ENCODE measurements at places on chromosomes 5 and 9.

DNA sequence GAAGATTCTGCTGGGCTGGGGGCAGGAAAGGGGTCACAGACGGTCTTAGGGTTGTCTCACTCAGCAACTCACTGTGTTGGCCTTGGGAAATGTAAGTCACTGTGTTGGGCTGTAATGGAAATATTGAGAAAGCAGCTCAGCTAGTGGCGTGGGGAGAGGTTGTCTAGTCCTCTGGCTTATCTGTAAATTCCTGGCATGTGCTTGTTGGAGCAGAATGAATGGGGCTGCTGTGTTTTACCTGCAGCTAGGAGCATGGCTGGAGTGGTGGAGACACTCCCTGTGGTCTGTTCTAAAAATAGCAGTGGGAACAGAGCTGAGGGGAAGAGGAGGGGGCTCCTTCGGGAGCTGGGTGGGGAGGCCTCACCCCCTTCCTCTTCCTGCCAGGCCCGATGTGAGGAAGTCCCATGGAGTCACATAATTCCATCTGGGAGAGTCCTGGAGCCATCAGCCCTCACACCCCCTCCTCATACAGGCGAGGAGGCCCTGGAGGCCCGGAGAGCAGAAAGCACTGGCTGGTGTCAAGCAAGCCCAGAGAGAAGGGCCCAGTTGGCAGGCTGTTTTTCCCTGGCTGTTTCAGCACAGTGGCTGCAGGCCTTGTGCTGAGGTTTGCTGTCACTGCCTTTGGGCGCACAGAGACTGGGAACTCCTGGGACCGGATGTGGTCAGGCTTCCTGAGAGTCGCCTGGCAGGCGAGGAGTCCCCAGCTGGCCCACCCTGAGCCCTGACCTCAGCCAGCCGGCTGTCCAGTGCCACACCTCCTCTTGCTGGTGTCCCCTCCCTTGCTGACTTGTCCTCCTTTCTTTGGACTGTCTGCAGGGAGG is 84.9 kb downstream of the RGS3 start:
- DNase-seq, result no peak

DNA sequence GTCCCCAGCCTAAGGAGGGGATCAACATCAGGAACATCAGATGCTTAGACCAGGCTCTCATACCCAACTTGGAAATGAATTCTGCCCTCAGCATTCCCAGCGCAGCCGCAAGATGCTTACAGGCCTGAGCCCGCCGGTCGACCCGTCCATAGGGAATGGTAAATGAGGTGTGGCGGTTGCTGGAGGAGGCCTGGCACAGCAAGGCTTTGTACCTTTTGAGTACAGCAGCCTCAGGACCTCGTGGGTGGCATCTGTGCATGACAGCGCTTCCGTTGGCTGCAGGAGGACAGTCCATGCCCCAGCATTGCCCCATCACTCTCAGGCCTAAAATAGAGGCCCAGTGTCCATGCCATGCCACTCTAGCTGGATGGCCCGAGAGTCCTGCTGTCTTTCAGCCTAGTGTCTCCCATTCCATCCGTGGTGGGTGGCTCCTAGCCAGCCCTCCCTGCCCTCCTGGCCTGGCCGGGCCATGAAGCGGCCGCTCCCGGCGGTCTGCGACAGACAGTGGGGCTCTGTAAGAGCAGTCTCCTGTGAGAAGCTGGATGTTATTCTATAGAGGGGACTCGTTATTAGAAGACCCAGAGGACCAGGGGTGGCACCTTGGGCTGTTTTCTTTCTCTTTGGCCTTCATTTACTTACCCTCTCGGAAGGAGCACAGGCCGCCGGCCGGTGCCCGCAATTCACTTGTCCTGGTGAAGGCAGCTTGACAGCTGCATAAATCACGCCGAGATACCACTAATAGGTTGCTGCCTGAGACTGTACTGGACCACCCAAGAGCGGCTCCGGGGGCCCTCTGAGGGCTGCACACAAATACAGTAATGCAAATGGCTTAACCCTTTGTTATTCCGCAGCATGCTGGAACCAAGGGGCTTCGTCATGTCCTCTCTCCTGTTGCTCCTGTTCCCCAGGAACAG is 223.5 kb upstream of the TUT7 start:
- no peak for DNase-seq

GRCh38 chr9:126020836-126021235 is 273.7 kb downstream of the PBX3 start:
- DNase-seq, result no peak

- no peak for DNase-seq
Observed at GRCh38 chr5:177339107-177339638, 12.3 kb downstream of the LMAN2 start.

DNA sequence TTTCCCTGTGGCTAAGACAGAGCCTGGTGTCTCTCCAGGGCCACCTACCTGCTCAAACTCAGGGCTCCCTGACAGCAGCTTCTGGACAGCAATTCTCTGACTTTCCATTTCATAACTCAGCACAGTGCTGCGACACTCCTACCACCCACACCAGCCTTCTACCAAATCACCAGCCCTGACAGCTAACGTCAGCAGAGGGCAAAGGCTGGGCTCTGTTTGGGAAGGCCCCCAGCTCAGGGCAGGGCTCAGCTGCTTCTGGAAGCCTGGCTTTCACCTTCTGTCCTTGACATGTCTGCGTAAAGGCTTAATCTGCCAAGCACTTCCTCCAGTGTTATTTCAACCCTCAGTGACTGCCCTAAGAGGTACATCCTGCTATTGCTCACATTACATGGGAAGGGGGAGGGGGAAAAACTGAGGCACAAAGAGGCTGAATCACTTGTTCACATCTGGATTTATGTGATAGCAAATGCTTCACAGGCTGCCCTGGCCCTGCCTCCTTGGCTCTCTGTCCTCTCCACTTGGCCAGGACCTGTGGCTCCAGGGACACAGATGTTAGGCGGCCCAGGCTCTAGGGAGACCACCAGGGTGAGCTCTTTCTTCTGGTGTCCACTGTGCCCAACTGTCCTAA is 102.5 kb upstream of the PANK3 start:
- DNase-seq, result no peak

- no peak for DNase-seq
Observed at GRCh38 chr9:12595400-12595799, 97.8 kb upstream of the TYRP1 start.

DNA sequence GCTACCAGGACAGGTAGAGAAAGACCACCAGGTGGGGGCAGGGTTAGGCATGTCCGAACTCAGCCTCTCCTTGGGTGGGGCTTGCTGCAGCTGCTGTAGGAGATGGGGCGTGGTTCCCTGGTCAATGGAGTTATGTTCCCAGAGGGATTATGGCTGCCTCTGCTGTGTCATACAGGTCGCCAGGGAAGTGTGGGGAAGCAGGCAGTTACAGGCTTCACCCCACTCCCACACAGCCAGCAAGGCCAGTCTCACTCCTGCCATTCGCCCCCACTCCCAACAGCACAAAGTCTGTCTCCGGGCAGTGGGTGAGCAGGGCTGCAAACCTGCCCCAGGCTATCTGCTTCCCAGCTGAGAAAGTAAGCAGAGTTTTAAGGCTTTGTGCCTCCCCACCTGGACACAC is 20.0 kb upstream of the CEP72 start:
- DNase-seq, result no peak

DNA sequence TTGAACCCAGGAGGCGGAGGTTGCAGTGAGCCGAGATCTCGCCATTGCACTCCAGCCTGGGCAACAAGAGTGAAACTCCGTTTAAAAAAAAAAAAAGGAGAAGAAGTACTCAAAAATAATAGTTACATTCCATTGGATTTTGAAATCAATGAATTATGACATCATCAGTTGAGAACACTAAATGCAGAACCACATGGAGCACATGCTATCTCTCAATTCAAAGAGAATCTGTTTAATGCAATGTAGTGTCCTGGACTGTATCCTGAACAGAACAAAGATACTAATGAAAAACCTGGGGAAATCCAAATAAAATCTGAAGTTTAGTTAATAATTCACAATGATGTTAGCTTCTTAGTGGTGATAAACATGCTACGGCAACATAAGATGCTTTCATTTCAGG is 20.3 kb downstream of the CDC14B start:
- DNase-seq, result no peak

DNA sequence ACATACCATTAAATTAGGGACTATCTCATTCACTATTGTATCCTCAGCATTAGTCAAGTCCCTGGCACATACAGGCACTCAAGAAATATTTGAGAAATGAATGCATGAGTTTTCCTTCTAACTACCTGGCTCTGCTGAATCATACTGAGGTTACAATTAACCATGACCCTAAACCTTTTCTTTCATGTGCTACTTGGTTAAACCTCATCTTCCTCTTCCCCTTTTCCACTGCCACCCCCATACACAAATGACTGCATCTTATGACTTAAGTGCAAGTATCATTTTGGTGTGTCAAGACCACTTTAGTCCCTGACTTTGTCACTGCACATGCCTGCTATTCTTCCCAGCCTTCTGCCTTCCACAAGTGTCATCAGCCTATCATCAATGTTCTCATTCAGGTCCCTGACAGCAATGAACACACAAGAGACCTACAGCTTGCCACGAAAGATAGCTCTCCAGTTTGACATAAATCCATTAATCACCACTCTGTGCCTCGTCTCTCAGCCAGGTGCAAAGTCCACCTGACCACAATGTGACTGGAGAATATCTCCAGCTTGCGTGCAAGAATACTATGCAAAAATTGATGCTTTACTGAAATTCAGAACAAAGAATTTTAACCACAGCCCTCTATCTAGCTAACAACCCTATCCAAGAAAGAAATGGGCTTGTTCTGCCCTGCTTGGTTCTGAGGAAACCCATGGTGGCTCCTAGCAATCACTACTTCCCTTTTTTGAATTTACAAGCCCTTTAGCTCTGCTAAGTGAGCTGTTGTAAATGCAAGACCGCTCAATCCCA is 74.5 kb downstream of the MAPKAP1 start:
- no peak for DNase-seq

DNA sequence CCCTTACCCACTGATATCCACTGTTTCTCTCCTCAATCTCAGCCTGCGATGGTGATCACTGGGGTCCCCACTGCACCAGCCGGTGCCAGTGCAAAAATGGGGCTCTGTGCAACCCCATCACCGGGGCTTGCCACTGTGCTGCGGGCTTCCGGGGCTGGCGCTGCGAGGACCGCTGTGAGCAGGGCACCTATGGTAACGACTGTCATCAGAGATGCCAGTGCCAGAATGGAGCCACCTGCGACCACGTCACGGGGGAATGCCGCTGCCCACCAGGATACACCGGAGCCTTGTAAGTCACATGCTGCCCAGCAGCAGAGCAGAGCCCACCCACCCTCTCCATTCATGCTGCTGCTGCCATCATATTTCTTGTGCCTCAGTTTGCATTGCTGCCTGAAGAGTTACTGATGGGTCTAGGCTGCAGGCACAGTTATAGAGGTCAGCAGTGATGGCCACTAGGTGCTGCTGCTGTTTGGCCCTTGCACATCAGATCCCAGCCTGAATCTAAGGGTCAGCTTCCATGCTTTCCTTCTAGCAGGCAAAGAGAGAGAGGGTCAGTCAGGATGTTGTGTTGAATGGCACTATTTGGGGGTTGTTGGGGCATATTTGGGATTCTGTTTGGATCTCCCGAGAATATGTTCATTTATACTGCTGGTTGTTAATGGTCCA is 106.0 kb downstream of the MEGF10 start:
- DNase-seq, result no peak

DNA sequence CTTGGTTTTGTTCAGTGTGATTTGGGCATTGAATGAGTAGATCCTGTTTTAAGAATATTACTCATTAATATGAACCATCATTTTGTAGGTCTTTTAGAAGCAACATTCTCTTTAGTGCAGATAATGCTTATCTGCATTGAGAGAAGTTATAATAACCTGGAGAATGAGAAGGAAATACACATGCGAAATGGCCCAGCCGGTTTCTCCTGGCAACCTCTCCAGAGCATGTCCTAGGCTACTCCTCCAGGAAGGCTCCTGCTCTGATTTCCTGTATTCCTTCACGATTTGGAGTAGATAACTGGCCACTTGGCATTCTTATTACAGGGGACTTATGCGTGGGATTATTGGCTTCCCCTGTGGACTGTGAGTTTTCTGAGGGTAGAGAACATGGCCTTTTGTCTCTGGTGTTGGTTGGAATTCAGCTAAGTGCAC is 12.6 kb downstream of the DAPK1 start:
- DNase-seq, result no peak

GRCh38 chr9:74644023-74644422 is 146.9 kb downstream of the RORB start:
- DNase-seq, result no peak

GRCh38 chr5:78016863-78017529 is 240.9 kb upstream of the TBCA start:
- no peak for DNase-seq

GRCh38 chr9:80791836-80792235 is 897.5 kb downstream of the TLE1 start:
- DNase-seq, result no peak

- DNase-seq, result no peak
Observed at GRCh38 chr5:151924564-151925301, at the start of gene GLRA1. Gene GLRA1, minus strand, starts transcription at chr5:151924851. Its CDS starts 302 bp downstream, at chr5:151924549.

DNA sequence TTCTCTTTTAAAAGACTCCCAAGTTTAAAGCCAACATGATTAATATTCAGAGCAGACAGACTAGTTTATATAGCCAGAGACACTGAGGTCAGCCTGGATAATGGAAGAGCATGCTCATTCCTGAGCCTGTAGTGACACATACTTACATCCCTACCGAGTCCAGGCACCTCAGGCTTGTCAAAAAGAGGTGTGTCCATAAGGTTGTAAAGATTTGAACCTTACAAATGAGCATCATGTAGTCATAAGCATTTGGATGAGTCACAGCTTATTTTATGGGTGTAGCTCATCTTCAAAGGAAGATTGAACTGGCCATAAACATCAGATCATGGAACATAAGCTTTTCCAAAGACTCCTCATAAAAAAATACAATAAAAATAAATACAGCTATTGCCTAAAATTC is 333.5 kb downstream of the EFNA5 start:
- no peak for DNase-seq

GRCh38 chr9:81530310-81530810 is 159.0 kb downstream of the TLE1 start:
- no peak for DNase-seq

- no peak for DNase-seq
Observed at GRCh38 chr5:159336586-159336985, 6.3 kb upstream of the IL12B start.

DNA sequence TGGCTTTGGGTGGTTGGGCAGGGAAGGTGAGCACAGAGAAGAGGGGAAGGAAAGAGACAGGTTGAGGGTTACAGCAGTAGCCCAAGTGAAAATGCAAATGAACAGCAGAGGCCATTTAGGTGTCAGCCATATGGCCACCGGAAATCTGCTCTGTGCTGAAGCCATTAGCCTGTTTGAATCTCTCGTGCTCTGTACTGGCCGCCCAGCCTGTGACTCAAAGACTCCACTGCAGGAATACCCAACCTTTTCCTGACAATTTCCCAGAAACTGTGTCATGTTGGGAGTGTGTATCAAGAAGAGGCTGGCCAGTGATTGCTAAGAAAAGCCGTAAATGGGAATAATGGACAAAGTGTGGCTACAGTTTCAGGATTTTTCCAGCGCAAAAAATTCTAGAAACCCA is 35.9 kb upstream of the RAI14 start:
- DNase-seq, result no peak

- DNase-seq, result no peak
Observed at GRCh38 chr5:175688352-175689146, 30.7 kb downstream of the HRH2 start.

GRCh38 chr9:36450110-36450732 is 50.2 kb upstream of the RNF38 start:
- DNase-seq, result peak; percentile 72

- DNase-seq, result no peak
Observed at GRCh38 chr9:115134941-115135340, 17.0 kb upstream of the TNC start.

- no peak for DNase-seq
Observed at GRCh38 chr9:86778761-86779160, 168.5 kb downstream of the GAS1 start.

GRCh38 chr9:82553654-82554366 is 509.1 kb downstream of the RASEF start:
- DNase-seq, result no peak

GRCh38 chr9:72826996-72827949 is 125.6 kb downstream of the ALDH1A1 start:
- DNase-seq, result no peak
